T-helper 9 cell (primary cell): ENCODE measurements at places on chromosomes 7 and 10.

GRCh38 chr10:18659819-18660535, 746 bp downstream of the ARL5B start:
- peak; percentile 2 for DNase-seq

DNA sequence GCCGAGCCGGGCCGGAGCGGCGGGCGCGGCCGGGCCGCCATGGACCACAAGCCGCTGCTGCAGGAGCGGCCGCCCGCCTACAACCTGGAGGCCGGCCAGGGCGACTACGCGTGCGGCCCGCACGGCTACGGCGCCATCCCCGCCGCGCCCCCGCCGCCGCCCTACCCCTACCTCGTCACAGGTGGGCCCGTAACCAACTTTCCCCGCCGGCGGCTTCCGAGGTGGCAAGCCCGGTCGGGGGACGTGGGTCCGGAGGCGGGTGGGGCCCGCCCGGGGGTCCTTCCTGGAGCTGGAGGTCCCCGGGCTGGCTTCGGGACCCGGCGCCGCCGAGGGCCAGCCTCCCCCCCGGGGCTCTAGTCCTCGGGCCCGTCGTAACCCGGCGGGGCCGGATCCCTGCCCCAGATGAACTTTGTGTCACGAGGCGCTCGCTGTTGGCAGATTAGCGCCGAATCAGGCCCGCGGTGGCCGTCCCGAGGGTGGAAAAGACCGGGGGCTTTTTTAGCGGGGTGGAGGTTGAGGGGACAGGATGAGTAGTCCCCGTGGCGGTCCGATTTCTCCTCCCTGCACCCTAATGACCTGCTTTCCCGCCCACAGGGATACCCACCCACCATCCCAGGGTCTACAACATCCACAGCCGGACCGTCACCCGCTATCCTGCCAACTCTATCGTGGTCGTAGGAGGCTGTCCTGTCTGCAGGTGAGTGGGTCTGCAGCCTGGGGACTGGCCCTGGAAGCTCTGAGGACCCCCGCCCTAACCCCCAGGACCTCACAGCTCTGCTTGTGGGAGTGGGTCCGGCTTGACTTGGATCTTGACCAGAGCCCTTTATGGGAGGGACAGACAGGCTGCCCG, 496 bp downstream of the BRI3 start:
- DNase-seq = no peak

DNA sequence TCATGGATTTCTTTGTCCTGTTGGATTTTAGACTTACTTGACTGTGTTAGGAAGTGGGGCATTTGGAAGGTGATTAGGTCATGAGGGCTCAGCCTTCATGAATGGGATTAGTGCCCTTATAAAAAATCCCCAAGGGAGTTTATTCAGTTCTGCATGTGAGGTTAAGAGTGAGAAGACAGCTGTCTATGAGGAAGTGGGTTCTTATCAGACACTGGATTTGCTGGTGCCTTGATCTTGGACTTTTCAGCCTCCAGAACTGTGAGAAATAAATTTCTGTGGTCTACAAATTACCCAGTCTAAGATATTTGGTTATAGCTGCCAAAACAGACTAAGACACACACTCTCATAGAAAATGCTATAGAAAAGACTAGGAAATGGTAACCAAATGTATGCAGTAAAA, 724.7 kb upstream of the FZD8 start:
- DNase-seq = no peak

DNA sequence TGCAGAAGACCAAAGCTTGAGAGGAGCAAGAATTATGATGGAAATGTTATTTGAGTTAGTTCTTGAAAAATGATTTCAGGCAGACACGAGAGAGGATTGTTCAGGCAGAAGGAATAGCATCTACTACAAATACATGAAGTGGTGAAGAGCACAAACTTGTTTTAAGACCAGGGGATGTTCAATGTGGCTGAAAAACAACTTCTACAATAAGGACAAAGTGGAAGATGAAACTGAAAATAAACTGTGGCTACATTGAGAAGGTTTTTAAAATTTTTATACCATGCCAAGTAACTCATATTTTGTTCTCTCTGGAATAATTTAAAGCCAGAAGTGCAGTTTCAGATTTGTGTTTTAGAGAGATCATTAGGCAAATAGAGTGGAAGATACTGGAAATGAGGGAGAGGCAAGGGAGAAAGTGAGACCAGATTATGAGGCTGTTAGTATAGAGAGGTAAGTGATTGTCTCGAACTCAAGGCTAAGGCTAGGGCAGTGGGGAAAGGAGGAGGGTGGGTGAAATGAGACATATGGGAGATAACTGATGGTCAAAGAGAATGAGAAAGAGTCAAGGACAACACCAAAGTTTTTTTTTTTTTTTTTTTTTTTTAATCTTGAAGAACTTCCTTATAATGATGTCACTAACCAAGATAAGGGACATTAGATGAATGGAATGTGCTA, 115.4 kb downstream of the MDFIC start:
- no peak for DNase-seq

DNA sequence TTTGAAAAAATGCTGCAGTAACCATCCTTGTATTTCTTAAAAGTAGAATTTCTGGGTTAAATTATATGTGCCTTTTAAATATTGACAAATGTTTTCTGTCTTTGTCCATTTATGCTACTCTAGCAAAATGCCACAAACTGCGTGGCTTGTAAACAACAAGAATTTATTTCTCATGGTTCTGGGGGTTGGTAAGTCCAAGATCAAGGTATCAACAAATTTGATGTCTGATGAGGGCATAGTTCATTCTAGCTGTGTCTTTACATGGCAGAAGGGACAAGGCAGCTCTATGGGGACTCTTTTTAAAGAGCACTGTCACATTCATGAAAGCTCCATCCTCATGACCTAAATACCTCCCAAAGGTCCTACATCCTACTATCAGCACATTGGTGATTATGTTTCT, 27.7 kb downstream of the ZNF277 start:
- no peak for DNase-seq

DNA sequence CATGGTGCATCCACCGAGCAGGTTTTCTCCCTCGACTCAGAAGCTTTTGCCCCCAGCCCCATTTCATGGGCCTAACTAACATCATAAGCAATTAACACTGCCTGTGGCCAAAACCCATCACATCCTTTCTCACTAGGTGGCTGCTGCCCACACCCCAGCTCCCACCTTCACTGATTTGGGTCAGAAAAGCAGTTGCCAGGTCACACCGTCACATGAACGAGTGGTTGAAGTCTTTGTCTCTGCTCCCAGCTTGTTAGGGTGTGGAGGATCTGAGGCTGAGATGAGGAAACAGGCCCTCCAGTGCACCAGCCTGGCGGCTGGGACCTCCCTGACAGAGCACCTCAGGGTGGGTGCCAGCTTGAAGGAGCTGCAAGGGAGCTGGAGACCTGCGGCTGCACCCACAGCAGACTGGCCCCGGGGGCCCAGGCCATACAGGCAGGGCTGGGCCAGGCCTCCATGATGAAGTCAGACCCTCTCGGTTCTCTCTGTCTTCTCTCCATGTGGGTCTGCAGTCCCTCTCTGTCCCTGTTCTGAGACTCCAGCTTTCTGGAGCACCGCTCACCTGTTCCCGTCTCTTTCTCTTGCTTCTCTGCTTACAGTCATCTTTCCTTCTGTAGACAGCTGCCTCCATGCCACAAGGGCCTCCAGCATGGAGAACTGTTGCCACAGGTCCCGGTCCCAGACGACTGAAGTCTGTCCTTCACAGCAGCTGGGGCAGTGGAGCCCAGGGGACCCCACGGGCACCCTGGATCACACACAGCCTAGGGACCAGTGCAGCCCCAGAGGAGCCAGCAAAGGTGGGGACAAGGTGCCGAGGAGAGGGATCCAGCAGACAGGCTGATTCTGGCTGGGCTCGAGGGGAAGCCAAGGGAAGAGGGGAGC, 13.8 kb upstream of the INPP5A start:
- no peak for DNase-seq

GRCh38 chr10:125684581-125684980, 1.6 kb upstream of the TEX36 start:
- no peak for DNase-seq

- DNase-seq = peak; percentile 17
Observed at GRCh38 chr7:55469271-55469681, 103.0 kb downstream of the VOPP1 start.

DNA sequence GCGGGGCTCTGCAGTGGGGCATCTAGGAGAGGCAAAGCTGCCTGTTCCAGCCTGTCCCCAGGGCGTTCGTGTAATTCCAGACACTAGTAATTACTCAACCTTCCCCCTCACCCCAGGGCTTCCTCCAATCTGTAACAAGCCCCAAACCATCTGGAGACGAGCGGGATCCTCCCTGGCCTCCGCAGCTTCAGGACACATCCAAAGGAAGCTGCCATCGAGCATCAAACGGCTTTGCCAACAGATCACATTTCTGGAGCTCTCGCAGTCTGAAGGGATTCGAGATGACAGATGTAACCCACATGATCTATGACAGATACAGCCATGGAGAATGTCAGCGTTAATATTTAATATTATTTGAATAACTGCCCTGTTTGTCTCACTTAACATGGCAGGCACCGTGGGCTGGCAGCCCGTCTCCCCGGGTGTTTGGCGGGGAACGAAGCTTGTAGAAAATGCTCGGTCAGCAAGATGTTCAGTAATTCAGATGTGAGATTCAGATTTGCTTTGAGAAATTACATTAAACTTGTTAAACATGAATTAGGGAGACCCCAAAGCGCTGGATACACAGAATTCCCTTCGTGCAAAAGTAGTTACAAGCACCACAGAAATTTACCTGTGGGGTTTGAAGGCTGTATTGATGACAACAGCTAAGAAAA, 108.5 kb upstream of the C7orf33 start:
- no peak for DNase-seq

- no peak for DNase-seq
Observed at GRCh38 chr7:48351900-48352299, 180.6 kb downstream of the ABCA13 start.

DNA sequence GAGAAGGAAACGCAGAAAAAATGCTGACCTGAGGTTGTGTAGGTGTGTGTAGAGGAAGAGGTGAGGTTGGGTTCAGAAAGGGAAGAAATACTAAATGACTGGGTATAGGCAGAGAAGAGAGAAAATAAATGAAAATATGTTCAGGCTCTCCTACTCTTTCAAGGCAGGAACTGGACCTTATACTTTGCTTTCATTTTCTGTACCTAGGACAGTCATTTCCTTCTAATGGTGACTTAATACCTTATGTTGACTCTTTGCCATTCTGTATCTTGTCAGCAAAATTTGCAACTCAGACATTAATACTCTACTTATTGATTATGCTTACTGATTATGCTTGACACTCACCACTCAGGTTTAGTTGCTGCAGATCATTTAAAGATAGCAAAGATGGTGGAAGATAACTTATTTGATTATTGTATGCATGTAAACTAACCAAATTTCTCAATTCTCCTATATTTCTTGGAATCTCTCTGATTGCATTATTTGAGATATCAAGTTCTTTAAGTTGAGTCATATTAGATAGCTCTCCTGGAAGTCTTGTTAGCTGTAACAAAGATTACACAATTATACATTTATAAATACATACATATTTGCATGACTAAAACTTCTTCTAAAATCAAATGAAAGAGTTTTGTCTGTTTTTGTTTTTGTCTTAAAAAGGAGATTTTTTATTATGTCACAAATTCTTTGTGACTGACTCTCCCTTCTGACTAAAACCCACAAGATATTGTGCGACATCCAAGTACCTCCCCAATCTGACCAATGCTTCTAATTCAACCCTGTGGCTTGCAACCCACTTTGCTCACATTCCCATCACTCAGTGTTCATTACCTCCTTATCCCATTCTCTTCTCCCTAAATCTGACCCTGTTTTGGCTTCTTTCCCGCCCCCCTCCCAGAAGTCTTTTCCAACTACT, 20.0 kb downstream of the LRRD1 start:
- DNase-seq = no peak

DNA sequence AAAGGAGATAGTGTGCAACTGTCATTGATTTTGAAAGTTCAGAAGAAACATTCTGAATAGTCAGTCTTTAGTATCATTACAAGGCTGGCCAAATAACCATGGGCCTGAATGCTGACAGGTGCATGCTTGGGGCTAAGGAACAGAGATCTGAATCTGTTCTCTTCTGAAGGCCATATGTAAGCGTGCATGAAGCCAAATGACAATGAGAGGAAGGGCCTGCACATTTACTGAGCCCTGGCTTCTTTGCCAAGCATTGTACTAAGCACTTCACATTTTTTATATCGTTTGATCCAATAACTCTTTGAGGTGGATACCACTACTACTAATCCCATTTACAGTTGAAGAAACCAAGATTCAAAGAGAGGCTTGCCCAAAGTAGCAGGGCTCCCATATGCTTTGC, 22.5 kb upstream of the TIAL1 start:
- no peak for DNase-seq

DNA sequence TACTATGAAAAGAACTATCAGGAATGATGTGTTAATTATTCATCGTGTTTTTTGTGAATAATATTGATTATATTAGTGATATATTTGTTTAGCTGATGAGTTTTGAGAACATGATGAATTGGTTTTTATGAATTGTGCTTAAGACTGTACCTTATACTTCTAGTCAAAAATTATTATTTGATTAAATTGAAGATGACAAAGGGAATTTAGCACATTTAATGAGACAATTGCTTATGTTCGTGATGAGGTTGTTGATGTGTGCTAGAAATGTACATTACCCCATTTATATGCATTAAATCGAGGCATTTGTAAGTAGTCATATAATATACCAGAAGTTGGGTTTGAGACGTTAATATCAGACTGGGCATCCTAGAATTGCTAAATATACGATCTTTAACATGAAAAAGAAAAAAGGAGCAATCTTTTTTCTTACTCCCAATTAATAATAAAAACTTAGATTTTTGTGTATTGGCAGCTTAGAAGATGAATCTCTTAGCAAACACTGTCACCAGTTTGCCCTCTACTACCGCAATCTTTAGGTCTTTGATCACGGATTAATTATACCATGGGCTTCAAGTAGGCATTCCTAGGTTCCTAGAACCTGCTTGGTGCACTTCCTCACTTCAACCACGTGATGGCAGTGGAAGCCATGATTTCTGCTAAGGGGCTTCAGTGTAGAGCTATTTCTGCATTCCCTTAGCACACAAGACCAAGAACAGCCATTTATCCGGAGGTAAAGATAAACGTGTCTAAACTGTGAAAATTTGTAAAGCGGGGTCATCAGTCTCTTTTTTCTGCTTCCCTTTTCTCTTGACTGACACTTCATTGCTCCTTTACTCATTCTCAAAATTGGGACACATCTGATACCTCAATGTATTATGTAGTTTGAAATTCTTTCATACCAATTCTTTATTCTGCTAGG, 1.6 kb downstream of the KLHDC10 start:
- DNase-seq = peak; percentile 31

- no peak for DNase-seq
Observed at GRCh38 chr10:122018491-122018890, 29.5 kb downstream of the TACC2 start.

- DNase-seq = no peak
Observed at GRCh38 chr7:155983176-155983815, 171.0 kb upstream of the SHH start.

DNA sequence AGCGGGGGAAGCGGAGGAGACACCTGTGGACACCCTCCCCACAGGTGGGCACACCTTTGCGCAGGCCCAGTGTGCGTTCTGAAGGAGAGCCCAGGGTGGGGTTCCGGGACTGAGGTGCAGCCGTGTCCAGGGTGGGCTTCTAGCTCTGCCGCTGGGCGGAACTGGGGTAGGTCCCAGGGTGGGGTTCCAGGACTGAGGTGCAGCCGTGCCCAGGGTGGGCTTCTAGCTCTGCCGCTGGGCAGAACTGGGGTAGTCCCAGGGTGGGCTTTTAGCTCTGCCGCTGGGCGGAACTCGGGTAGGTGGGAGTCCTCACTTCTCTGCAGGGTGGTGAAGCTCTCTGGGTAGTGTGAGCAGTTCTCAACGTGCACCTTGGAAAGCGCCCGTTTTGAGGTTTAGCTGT, 78.7 kb downstream of the DNAJB6 start:
- no peak for DNase-seq

- no peak for DNase-seq
Observed at GRCh38 chr10:81724431-81724830, 150.6 kb upstream of the NRG3 start.

GRCh38 chr10:29861811-29862505, 197.4 kb downstream of the JCAD start:
- DNase-seq = no peak
